ENCODE measurements at places on chromosomes 12 and 14. TPM values are rescaled to one million over a fixed set of nuclear protein-coding genes. Genes with fewer than 3 reads are reported as not detected.

- no peak for DNase-seq
Observed at GRCh38 chr14:50338587-50338986, 26.5 kb downstream of the DMAC2L start.

DNA sequence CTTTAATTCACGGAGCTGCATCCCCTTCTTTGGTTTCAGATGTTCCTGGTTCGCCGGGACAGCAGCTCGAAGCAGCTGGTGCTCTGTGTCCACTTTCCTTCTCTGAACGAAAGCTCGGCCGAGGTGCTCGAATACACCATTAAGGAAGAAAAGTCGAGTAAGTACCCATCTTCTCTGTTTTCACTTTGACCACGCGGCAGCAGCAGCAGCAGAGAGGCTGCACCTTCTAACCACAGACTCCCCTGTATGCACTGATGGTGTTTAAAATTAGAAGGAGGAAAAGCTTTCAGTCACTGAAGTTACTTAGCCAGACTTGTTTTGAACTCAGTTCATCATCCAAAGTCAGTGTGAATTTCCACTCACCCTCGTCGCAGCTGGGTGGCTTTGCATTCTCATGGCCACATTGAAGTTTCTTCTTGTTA lies 63.8 kb downstream of the RIN3 start:
- DNase-seq, result no peak

SRSF5 gene
- 178 TPM for total RNA-seq

MYH6 gene
- 7,525 TPM for total RNA-seq

HNRNPA1 gene
- 538 TPM for total RNA-seq

PDE3A gene
- total RNA-seq, result 196 TPM

SUPT16H gene
- total RNA-seq, result 31.7 TPM

- no peak for DNase-seq
Observed at GRCh38 chr14:58167057-58167456, 15.0 kb upstream of the ARMH4 start.

GRCh38 chr12:1634590-1635191 lies 5.7 kb downstream of the WNT5B start:
- peak; percentile 81 for DNase-seq

DNA sequence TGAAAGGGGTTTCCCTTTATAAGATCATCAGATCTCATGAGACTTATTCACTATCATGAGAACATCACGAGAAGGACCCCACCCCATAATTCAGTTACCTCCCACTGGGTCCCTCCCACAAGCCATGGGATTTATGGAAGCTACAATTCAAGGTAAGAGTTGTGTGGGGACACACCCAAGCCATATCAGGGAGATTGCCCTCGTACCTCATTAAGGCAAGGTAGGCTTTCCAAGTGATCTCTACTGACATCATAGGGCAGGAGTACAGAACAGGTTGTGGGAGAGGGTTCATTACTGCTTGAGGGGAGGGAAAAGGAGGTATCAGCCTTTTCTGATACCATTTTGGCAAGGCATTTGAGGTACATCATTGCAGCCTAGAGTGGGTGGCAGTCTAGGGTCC lies 524.6 kb downstream of the PRKD1 start:
- DNase-seq, result no peak

AP5M1 gene
- total RNA-seq, result 43.3 TPM

CKAP4 gene
- total RNA-seq, result 44.2 TPM

COCH gene
- 1.6 TPM for total RNA-seq

TCL1B gene
- not detected for total RNA-seq

GRCh38 chr12:105431537-105432100 lies 101.1 kb downstream of the C12orf75 start:
- DNase-seq, result no peak

DNA sequence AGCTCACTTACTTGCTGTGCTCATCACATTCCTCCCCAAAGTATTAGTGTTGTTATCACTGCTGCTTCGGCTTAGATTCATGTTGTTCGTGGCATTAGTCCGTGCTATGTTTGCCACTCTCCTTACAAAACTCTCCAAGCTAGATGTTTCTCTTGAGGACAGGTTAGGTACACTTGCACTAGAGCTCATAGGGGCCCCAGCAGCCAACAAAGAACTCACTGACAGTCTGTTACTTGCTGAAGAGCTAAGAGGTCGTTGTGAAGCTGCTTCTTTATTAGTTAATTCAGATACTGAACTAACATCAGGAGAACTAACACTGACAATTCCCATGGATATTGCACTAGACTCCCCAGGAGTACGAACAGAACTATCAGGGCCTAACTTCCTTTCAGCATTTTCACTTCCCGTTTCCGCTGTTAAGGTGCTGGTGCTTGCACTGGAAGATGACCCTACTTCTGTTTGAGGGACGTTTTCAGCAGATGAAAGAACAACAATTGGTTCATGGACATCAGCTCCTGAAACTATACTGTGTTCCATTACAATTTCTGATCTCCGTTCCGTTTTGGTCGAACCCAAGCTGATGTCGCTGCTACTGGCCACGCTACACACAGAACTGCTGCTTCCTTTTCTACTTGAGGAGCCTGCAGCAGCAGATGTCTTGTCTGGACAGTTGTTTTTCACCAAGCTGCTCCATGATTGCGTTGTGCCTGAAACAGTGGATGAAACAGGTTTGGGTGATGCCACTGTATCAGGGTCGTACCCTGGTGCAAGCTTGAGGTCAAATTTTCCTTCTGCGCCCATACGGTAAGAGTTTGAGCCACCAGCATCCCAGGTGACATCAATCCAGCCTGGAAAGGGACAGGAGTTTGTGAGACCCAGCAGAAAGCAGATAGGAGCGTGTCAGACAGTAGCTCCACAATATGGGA lies 78.7 kb downstream of the HECTD1 start:
- no peak for DNase-seq

- no peak for DNase-seq
Observed at GRCh38 chr14:88075269-88075981, 70.5 kb downstream of the GPR65 start.

ANO4 gene
- total RNA-seq, result not detected

DNA sequence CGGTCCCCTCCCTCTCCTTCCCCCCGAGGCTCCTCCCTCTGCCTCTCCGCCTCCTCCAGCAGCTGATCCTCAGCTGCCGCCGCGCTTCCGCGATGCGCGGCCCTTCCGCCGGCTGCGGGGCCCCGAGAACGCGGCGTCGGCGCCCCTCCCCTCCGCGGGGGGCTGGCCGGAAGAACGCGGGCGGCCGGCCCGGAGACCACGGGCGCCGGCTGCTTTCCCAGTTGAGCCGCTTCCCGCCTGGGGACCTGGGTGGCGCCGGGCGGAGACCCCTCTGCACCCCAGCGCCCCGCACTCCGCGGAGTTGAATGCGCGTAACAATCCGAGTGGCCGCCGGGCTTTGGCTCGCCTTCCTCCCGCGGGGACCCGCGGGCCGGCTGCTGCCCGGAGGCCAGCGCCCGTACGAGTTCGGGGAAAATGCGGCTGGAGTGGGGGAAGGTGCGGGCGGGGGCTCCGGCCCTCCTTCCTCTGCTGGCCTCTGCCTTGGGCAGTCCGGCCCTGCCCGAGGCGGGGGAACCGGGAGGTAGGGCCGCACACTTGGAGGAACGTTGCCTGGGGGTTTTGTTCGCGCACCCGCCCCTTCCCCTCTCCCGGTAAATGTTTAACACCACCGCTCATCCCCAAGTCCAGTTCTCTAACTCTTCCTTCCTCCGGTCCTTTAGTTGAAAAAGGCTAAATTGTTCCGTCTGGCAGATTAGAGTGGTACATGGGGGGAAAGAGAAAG lies 393 bp upstream of the DCAF5 start:
- DNase-seq, result no peak

POLE2 gene
- 0.26 TPM for total RNA-seq

DACT1 gene
- 1.6 TPM for total RNA-seq

DNA sequence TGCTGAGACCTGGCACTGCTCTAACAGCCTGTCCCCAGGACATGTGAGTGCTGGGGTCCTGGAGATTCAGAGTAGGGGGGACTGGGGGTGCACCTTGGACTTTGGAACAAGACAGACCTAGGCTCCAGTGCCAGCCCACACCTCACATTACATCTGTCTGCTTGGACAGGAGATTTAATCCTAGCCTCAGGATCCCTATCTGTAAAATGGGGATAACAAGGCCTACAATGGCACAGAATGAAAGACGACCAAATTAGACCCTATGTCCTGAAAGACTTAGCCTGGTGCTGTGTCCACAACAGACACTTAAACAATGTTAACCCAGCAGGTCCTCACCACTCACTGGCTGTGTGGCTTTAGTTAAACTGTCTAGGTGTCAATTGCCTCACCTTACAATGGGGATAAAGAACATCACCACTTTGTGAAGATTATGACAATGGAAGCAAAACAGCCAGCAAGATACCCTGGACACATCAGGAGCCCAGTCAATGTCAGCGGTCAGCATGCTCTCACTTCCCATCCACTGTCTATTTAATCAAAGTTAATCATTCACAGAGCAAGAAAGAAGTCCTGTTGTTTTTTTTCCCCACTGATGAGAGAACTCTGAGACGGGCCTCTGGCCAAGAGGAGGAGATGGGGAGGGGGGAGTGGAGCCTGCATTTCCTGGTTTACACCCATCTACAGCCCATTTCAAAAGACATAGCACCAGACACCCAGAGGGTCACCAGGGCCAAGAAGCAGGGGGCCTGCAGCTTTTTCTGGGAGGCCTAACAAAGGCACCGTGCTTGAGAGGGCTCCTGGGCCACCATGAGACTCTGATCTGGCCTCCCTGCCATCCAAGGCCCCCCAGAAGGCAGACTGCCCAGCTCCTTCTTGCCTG lies 40.6 kb downstream of the ACTN1 start:
- DNase-seq, result no peak

DNA sequence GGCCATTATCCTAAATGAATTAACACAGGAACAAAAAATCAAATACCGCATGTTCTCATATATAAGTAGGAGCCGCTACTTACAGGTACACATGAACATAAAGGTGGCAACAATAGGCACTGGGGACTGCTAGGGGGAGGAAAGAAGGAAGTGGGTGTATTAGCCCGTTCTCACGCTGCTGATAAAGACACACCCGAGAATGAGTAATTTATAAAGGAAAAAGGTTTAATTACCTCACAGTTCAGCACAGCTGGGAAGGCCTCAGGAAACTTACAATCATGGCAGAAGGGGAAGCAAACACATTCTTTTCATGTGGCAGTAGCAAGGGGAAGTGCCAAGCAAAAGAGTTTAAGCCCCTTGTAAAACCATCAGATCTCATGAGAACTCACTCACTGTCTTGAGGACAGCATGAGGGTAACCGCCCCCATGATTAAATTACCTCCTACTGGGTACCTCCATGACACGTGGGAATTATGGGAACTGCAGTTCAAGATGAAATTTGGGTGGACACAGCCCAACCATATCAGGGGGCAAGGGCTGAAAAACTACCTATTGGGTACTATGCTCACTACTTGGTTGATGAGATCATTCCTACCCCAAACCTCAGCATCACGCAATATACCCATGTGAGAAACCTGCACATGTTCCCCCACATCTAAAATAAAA lies 16.4 kb upstream of the MIA2 start:
- DNase-seq, result no peak

All from heart right ventricle (tissue), 16 donors.